Activated CD4-positive, alpha-beta T cell treated with anti-CD3 and anti-CD28 coated beads, Interleukin-2, Interleukin-6, amounts not matched to agents 100 ng/mL and 50 ng/mL, durations not matched to agents 16 hours and 8 hours (primary cell): ENCODE measurements at places on chromosomes 16 and 17.

DNA sequence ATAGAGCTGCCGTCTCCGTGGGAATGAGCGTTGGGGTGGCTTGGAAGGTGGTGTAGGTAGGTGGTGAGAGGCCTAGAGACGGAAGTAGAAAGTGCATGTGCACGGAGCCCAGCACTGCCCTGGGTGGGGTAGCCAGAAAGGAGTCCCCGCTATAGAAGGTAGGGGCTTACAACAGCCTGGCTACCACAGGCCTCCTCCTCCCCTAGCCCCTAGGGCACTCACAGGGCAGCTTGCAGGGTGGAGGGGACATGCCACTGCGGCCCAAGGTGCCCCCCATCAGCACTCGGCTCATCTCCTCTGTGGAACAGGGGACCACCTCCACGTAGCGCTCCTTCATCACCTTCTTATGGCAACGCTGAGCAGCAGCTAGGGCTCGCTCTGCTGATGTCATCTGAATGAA is 5.0 kb downstream of the ESRP2 start:
- DNase-seq, result no peak

- DNase-seq, result no peak
Observed at GRCh38 chr16:83501481-83501880, 306.3 kb upstream of the HSBP1 start.

DNA sequence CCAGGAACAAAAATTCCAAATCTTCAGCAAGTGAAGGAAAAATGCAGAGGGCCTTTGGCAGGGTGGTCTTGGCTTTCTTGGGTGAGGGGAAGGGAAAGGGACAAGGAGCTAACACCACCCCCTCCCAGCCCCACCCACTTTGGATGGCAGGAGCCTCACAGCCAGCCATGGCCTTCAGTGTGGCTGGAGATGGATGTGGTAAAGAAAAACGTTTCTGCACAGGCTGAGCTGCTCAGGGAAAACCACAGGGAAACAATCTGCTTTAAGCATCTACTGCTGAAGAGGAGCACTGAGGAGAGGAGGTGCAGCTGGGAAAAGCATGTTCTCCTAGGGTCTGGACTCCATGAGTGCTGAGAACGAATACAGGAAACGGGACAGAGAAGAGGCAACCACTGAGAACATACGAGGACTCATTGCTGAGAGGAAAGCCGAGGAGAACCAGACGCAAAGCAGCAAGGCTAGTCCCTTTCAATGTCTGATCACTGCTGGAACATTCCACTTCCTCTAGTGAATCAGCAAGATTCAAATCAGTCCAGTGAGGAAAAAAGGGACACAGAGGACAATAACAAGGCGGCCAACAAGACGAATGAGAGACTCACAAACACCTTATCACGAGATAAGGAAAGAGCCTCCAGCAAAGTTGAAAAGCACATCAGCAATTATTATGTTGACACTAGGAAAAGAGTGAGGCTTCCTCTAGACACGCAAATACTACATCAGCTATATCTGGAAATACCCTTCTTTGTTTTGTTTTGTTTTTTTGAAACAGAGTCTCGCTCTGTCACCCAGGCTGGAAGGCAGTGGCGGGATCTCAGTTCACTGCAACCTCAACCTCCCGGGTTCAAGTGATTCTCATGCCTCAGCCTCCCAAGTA is 41.7 kb downstream of the ZZEF1 start:
- no peak for DNase-seq

DNA sequence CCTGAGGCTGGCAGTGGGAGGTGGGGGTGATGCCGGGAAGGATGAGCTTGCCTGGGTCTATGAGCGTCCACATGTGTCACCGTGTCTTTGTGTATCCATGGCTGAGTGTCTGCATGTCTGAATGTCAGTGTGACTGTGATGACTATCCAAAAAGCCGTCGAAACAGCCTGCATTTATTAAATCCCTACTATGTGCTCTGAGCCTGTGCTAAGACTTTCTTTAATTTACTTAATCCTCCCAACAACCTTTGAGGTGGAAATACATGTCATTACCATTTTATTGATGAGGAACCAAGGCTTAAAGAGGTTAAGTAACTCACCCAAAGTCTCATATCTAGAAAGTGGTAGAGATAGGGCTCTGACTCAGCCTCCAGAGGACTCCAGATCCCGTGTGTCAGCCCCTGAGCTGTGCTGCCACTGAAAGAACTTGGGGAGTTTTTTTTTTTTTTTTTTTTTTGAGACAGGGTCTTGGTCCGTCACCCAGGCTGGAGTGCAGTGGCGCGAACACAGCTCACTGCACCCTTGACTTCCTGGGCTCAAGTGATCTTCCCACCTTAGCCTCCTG is 20.0 kb downstream of the ARHGAP23 start:
- no peak for DNase-seq

DNA sequence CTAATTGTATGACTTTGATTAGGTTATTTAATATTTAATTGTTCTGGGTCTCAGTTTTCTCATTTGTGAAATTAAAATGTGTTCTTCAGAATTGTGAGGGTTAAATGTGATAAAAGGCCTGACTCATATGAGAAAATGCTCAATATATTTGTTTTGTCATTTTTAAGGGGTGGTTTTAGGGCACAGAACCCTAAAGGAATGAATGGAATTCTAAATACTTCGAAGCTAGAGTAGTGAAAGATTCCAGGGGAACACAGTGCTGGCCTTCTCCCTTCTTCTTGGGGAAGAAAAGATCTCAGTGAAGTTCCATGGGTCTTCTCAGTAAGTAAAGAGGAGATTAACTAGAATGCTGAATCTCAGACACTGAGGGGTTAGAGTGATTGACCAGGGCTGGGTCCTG is 3.9 kb upstream of the SMPD3 start:
- DNase-seq, result no peak

GRCh38 chr17:19945009-19945626 is 32.5 kb downstream of the AKAP10 start:
- DNase-seq, result no peak

DNA sequence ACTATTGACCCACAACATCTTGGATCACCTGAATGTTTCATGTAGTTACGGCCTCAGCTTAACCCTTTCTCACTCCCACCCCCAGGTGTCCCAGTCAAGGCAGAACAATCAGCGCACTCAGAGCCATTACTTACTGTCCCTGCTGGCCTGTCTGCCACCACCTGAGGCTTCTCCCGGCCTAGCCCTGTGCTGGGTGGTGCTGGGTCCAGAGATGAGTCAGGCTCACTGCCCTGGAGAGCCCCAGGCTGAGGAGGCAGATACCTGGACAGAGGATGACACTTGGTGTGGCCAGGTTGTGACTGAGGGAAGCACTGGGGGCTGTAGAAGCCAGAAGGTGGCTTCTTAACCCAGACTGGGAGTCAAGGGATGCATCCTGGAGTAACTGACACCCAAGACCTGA is 4.0 kb upstream of the SLC5A2 start:
- no peak for DNase-seq

- no peak for DNase-seq
Observed at GRCh38 chr16:1197237-1197866, 27.7 kb downstream of the TPSG1 start.

DNA sequence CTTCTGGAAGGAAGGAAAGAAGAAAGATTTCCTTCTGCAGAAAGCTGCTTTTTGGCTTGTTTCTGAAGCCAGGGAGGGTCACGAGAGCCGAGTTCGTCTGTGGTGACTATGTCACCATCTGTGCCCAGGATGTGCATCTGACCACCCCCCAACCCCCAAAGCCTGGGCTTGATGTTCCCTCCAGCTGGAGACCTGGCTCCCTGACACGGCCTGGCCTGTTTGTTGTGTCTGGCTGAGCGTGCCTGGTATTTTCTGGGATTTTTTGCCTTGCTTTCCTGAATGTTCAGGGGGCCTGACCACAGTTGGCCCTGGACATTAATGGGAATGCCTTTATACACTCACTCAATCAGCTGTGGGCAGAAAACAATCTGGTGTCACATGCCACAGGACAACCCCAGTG is 38.9 kb downstream of the LGALS9 start:
- no peak for DNase-seq

DNA sequence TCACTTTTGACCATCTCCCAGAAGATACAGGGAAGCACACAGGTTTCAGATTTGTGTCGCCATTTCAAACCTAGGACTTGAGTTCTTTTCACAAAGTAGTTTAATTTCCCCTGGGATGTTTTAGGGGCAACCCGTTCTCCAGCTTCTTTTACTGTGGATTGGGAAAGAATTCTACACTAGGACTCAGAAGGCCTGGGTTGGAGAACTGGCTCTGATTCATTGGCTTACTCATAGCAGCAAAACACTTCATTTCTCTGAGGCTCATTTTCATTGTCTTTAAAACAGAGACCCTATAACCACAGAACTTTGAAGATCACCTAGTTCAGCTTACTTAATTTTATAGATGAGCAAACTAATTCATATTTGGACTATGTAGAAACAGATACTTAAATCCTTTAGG is 175.9 kb upstream of the SALL1 start:
- no peak for DNase-seq

DNA sequence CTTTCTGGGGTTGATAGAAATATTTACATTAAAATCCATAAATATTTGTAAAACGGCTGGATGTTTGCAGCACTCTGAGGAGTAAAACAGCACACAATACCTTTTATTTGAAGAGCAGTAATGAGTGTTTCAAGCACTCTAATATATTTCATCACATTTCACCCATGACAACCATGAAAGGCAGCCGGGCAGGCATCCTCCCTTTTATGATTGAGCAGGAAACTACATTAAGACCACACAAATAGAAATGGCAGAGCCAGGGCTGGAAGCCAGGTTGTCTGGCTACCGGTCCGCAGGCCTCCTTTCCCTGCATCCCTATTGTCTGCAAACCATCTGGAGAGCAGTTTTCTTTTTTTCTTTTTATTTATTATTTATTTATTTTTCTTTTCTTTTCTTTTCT is 23.1 kb upstream of the GPRC5C start:
- no peak for DNase-seq

DNA sequence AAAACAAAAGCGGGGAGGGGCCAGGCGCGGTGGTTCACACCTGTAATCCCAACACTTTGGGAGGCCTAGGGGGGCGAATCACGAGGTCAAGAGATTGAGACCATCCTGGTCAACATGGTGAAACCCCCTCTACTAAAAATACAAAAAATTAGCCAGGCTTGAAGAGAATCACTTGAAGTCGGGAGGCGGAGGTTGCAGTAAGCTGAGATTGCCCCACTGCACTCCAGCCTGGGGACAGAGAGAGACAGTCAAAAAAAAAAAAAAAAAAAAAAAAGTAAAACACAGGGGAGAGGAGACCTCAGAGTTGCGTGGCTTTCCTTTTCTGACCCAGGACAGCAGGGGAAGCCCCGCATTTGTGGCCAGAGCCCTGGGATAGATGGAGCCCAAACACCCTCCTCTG is 19.9 kb downstream of the ACTG1 start:
- no peak for DNase-seq

GRCh38 chr16:89256651-89257254 is 39.2 kb downstream of the ZNF778 start:
- peak; percentile 75 for DNase-seq

DNA sequence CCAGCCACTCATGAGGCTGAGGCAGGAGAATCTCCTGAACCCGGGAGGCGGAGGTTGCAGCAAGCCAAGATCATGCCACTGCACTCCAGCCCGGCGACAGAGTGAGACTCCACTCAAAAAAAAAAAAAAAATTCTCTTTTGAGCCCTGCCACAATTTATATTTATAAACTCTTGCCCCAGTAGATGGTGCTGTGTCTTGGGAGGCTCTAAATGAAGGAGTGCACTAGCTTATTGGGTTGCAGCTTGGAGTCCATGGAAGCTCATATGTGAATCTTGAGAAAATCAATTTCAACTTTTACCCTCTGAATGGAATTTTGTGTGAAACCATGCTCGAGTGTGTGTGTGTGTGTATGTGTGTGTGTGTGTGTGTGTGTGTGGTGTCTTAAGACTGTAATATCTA is 420.1 kb downstream of the HS3ST4 start:
- DNase-seq, result no peak

DNA sequence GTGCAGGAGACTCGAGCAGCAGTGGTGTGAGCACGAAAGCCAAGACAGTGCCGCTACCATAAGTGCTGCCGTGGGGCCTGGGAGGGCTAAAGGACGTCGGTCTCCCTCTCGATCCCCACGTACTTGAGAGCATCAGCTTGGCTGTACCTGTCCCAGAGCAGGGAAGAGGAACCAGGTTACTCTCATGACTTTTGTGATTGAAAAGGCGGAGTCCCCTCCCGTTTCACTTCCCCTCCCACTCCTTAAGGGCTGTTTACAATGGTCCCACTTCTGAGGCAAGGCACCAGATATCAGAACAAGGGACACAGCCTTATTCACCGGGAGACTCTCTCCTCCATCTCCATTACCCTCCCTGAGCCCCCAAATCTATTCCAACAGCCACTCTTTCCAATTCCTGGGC is 20.1 kb downstream of the CNTNAP1 start:
- no peak for DNase-seq

DNA sequence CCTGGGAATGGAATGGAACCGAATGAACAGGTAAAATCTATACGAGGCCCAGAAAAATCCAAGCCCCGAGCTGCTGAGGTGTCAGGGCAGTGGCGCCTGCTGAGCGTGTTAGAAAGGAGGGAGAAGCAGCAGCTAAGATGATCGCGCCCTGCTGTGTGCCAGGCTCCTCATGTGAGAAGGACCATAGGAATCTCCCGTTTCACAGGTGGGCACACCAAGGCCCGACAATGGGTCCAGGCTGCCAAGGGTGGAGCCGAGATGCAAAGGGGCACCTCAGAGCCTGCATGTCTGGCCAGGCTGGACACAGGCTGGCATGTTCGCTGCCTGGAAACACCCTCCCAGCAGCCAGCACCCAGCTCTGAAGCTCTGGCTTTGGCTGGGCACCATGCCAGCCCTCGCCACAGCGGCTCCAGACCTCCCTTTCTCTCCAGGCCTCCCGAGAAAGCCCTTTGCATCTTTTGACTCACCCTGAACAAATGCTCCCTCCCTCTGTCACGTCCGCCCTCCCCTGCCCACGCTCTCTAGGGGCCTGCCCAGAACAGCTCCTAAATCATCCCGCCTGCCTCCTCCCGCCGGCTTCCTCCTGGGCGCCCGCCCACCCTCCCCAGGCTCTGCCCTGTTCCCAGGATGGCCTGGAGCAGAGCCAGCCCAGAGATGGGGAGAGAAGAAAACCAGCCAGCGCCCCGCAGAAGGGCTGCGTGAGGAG is 217.8 kb upstream of the GSE1 start:
- no peak for DNase-seq

GRCh38 chr17:62017496-62017895 is 47.6 kb downstream of the MED13 start:
- no peak for DNase-seq

DNA sequence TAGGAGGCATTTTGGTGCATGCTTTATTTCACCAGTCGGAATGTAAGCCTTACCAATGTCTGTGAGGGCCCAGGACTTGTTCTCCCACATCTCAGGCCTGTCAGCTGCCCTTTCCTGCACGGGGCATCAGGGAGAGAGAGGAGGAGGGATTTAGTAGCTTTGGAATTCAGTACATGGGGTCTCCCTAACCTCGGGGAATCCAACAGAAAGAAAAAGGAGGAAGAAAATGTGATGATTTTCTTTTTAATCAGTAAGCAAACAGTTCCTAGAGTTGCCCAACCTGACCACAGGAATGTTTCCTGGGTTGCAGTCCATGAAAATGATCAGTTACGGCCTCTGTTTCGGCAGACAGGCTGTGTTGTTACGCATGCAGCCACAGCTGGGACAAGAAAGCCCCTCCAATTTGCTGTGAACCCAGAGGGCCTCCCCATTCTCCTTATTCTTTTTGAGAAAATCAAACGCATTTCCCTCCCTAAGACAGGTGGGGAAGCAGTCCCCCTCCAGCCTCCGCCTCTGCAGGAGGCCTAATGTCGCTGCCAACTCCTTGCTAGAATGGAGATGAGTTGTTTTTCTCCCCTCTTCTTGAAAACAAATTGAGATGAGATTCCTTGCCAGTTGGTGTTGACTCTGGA is 53.1 kb upstream of the TANGO6 start:
- DNase-seq, result no peak

- DNase-seq, result peak; percentile 70
Observed at GRCh38 chr17:48055531-48056245, 7.5 kb downstream of the NFE2L1 start.
